ENCODE measurements at places on chromosomes 1 and 21.

- no peak overlapping the region for H3K27ac ChIP-seq
- no peaks in the 10 kb centered on the region for H3K36me3 ChIP-seq
- no peak overlapping the region for H3K4me3 ChIP-seq
- no peaks in the 10 kb centered on the region for H3K4me1 ChIP-seq
Measured at GRCh38 chr1:187634940-187635339, 806.2 kb downstream of the PLA2G4A start.

DNA sequence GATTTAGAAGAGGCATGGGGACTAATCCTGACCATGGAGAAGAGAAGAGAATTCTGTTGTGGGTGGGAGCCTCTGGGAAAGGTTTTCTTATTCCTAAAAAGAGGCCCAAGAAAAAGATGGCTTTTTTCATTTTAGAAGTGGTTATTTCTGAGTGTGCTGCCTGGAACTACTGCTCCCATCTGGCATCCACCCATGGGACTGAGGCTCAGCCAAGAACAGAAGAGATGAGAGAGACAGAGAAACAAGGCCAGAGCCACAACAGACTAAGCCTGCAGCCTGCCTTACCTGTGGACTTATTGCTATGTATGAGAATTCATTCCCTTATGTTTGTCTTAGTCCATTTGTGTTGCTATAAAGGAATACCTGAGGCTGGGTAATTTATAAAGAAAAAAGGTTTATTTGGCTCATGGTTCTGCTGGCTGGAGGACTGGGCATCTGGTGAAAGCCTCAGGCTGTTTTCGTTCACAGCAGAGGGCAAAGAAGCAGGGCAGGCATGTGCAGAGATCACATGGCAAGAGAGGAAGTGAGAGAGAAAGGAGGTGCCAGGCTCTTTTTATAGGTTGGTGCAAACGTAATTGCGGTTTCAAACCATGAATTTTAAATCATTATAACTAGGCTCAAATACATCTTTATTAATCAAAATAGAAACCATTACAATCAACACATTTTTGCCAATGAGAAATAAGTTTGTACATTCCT lies 57.5 kb upstream of the PRDM2 start:
- H3K36me3 ChIP-seq, result peaks cover 18% of the 10 kb centered on the region
- no peaks in the 10 kb centered on the region for H3K27me3 ChIP-seq
- peak overlapping the region; percentile 87 for H3K27ac ChIP-seq
- DNase-seq, result peak; percentile 34

- DNase-seq, result no peak
- peaks cover 12% of the 10 kb centered on the region for H3K27me3 ChIP-seq
- no peaks in the 10 kb centered on the region for H3K36me3 ChIP-seq
- H3K4me1 ChIP-seq, result no peaks in the 10 kb centered on the region
- H3K27ac ChIP-seq, result no peak overlapping the region
Measured at GRCh38 chr1:244029124-244029523, 22.0 kb upstream of the ZBTB18 start.

GRCh38 chr21:34180826-34181359 lies 107.5 kb downstream of the MRPS6 start:
- no peak for DNase-seq
- H3K27me3 ChIP-seq, result no peaks in the 10 kb centered on the region
- peaks cover 7% of the 10 kb centered on the region for H3K36me3 ChIP-seq
- H3K4me1 ChIP-seq, result no peaks in the 10 kb centered on the region
- no peak overlapping the region for H3K27ac ChIP-seq
- H3K4me3 ChIP-seq, result no peak overlapping the region

GRCh38 chr1:66998972-66999371 lies 55.0 kb downstream of the SLC35D1 start:
- H3K27ac ChIP-seq, result no peak overlapping the region
- H3K4me1 ChIP-seq, result peaks cover 5% of the 10 kb centered on the region
- H3K27me3 ChIP-seq, result no peaks in the 10 kb centered on the region
- H3K36me3 ChIP-seq, result peaks cover 18% of the 10 kb centered on the region
- DNase-seq, result no peak

DNA sequence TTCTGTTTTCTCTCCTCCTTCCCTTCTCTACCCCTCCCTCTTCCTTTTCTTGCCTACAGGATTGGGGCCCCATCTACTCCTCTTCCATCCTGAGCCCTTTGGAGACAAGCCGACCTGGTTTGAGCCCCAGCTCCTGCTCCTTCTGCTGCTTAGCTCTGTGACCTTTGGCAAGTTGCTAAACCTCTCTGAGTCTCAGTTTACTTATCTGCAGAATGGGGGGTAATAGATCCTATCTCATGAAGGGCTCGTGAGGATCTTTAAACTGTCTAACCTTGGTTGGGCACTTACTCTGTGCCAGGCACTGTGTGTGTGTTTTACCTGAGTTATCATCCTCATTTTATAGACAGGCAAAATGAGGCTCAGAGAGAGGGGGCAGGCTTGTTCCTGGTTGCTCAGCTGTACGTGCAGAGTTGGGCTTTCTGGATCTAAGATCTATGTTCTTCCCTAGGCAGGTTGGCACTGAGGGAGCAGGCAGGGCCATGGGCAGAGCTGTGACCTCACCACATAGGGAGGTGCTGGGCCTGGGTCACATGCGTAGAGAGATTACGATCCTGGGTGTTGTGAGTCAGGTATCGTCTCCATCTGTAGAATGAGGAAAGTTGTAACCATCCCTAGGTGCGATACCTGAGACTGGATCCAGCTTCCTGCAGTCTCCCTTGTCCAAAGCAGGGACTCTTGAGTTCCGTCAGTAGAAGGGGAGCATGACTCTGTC lies 58.5 kb downstream of the FOXO6 start:
- no peaks in the 10 kb centered on the region for H3K4me1 ChIP-seq
- no peak overlapping the region for H3K4me3 ChIP-seq
- DNase-seq, result no peak
- H3K27ac ChIP-seq, result no peak overlapping the region
- H3K36me3 ChIP-seq, result no peaks in the 10 kb centered on the region
- peaks cover 25% of the 10 kb centered on the region for H3K27me3 ChIP-seq

DNA sequence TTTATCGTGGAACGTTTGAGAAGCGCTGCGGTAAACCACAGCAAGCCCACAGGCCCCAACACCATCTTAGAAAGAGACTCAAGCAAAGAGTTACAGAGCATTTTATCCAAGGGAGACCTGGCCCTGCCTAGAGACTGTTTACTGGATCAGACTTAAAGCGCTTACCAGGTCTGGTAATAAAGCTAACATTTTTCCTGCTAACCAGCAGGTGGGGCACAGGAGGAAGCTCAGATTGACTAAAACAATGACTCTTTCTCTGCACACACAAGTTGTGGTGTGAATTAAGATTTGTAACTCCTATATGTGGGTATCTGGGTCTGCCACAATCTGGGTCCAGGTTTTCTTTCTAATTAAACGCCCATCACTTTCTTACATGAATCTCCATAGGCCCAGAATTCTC lies 136.5 kb upstream of the ETS2 start:
- H3K4me3 ChIP-seq, result no peak overlapping the region
- H3K27me3 ChIP-seq, result peaks cover 7% of the 10 kb centered on the region
- H3K27ac ChIP-seq, result no peak overlapping the region
- no peak for DNase-seq

DNA sequence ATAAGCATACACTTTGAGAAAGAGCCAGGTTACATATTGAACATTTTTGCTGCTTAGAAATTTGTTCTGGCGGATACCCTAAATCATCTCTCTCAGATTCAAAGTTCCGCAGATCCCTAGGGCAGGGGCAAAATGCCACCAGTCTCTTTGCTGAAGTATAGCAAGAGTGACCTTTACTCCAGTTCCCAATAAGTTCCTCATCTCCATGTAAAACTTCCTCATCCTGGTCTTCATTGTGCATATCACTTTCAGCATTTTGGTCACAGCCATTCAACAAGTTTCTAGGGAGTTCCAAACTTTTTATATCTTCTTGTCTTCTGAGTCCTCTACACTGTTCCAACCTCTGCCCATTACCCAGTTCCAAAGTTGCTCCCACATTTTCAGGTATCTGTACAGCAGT lies 23.3 kb upstream of the LYPD8 start:
- peaks cover 30% of the 10 kb centered on the region for H3K36me3 ChIP-seq
- H3K27me3 ChIP-seq, result no peaks in the 10 kb centered on the region
- no peak overlapping the region for H3K4me3 ChIP-seq
- H3K4me1 ChIP-seq, result peaks cover 14% of the 10 kb centered on the region

GRCh38 chr1:61107638-61108037 lies 25.3 kb downstream of the NFIA start:
- no peaks in the 10 kb centered on the region for H3K4me1 ChIP-seq
- no peaks in the 10 kb centered on the region for H3K27me3 ChIP-seq
- no peak overlapping the region for H3K4me3 ChIP-seq
- no peaks in the 10 kb centered on the region for H3K36me3 ChIP-seq
- no peak overlapping the region for H3K27ac ChIP-seq

DNA sequence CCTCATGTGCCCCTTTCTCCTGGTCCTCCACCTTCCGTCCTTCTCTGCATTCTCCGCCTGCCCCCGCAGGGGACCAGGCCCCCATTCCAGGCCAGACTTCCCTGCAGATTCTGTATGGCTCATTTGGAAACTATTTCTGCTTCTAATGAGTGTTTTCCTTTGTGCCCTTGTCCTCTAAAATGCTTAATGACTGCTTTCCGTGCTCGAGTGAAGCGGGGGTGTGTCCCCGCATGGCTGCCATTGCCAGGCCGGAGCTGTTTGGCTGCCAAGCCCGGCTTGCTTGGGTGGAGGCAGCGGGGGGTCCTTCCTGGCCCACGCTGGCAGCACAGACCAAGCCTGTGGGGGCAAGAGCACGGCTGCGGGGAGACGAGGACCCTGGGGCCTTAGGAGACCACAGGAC lies 299.3 kb upstream of the VAMP3 start:
- no peak overlapping the region for H3K27ac ChIP-seq
- H3K4me3 ChIP-seq, result no peak overlapping the region
- H3K27me3 ChIP-seq, result peaks cover 8% of the 10 kb centered on the region
- DNase-seq, result no peak
- no peaks in the 10 kb centered on the region for H3K4me1 ChIP-seq

DNA sequence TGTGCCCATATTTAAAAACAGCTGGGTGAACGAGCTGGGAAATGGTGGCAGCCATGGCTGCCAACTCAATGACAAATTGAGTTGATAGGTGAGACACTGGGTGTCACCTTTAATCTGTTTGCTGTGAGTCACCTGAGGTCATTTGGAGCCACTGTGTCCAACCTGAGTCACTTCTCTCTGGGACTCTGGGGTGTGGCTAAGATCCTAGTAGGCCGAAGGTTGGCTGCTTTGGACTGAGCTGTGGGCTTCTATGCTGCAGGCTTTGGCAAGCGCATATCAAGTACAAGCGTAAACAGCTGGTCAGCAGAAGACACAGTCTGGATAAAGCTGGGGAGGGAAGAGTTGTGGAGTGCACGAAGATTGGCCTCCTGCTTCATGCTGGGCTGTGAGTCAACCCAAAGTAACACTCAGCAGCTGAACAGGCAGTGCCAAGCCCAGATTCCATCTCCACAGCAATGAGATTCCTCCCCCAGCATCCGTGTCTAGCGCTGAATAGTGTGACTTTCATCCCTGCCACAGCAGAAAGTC lies 24.0 kb downstream of the TEX35 start:
- H3K27me3 ChIP-seq, result no peaks in the 10 kb centered on the region
- H3K36me3 ChIP-seq, result no peaks in the 10 kb centered on the region
- no peak overlapping the region for H3K4me3 ChIP-seq
- H3K27ac ChIP-seq, result no peak overlapping the region
- peaks cover 15% of the 10 kb centered on the region for H3K4me1 ChIP-seq

DNA sequence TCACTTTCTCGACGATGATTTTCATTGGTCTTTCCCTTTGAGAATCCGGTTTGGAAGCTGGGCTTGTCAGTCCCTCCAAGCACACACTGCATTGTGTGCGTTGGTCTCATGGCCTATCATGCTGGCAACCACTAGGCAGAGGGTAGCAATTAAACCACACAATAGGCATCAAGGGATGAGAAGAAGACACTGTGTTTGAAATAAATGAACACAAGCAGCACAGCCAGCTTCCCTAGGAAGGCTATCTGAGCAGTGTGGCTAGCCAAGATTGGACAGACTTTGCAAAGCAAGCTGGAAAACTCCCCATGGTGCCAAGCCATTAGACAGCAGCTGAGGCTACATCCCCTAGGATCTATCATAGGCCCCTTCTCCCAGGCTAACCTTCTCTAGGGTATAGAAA lies 288.7 kb downstream of the NUF2 start:
- H3K27me3 ChIP-seq, result no peaks in the 10 kb centered on the region
- no peak overlapping the region for H3K27ac ChIP-seq
- H3K4me1 ChIP-seq, result no peaks in the 10 kb centered on the region
- H3K36me3 ChIP-seq, result no peaks in the 10 kb centered on the region
- no peak overlapping the region for H3K4me3 ChIP-seq

DNA sequence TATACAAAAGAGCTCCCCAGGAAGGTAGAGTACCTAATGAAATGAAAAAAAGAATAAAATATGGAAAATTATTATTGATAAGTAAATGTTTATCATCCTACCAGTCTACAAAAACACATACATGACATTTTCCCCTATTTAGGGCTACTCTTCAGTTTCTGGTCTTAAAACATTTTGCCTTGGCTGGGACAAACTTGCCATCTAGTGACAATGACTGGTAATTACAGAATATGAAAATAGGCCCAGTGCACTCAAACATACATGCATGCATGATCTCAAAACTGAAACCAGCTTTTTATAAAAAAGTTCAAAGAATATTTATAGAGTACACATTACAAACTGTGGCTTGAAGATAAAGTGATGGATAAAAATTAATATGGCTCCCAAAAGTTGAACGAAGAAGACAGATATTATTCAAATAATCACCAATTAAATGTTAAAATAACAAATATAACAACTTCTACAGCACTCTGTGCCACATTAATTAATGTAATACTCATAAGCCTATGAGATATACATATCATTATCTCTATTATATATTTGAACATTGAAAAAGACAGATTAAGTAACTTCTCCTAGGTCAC lies 10.5 kb upstream of the RNPC3 start:
- no peak overlapping the region for H3K27ac ChIP-seq
- peaks cover 10% of the 10 kb centered on the region for H3K36me3 ChIP-seq
- peaks cover 12% of the 10 kb centered on the region for H3K4me1 ChIP-seq
- H3K4me3 ChIP-seq, result no peak overlapping the region
- no peaks in the 10 kb centered on the region for H3K27me3 ChIP-seq
- no peak for DNase-seq

- peak; percentile 62 for DNase-seq
- no peaks in the 10 kb centered on the region for H3K27me3 ChIP-seq
- peaks cover 22% of the 10 kb centered on the region for H3K4me1 ChIP-seq
- peak overlapping the region; percentile 67 for H3K4me3 ChIP-seq
Measured at GRCh38 chr1:153790966-153791647, 15.9 kb downstream of the SLC27A3 start.

GRCh38 chr1:46749404-46749803 lies 30.5 kb upstream of the EFCAB14 start:
- no peaks in the 10 kb centered on the region for H3K36me3 ChIP-seq
- H3K4me3 ChIP-seq, result no peak overlapping the region
- DNase-seq, result no peak
- peaks cover 36% of the 10 kb centered on the region for H3K27me3 ChIP-seq
- no peak overlapping the region for H3K27ac ChIP-seq
- no peaks in the 10 kb centered on the region for H3K4me1 ChIP-seq

- H3K36me3 ChIP-seq, result peaks cover 6% of the 10 kb centered on the region
- peaks cover 16% of the 10 kb centered on the region for H3K4me1 ChIP-seq
- H3K27me3 ChIP-seq, result no peaks in the 10 kb centered on the region
- peak within 1 kb of the TSS; percentile 97 for H3K27ac ChIP-seq
- DNase-seq, result no peak
- peak within 1 kb of the TSS; percentile 92 for H3K4me3 ChIP-seq
Measured at GRCh38 chr1:244050835-244051444, at the start of gene ZBTB18. Gene ZBTB18, plus strand, starts transcription at chr1:244051283. Its CDS starts 149 bp downstream, at chr1:244051432.

- H3K27me3 ChIP-seq, result peaks cover 51% of the 10 kb centered on the region
- H3K4me1 ChIP-seq, result peaks cover 31% of the 10 kb centered on the region
- no peak overlapping the region for H3K4me3 ChIP-seq
- no peaks in the 10 kb centered on the region for H3K36me3 ChIP-seq
- DNase-seq, result no peak
- no peak overlapping the region for H3K27ac ChIP-seq
Measured at GRCh38 chr1:76871355-76871974, 4.2 kb downstream of the ST6GALNAC5 start.

- H3K4me1 ChIP-seq, result no peaks in the 10 kb centered on the region
- H3K4me3 ChIP-seq, result no peak overlapping the region
- no peak overlapping the region for H3K27ac ChIP-seq
Measured at GRCh38 chr1:29985606-29985945, 737.8 kb downstream of the MATN1 start.

Data from stimulated activated naive B cell treated with anti-CD40 and anti-IgM and Interleukin-4, amounts not matched to agents 10 μg/mL and 1 μg/mL and 100 μg/mL, for 72 hours (primary cell).